ENCODE measurements at places on chromosomes 3 and 15.

GRCh38 chr3:43155464-43156121 is 49.7 kb upstream of the POMGNT2 start:
- DNase-seq, result no peak

GRCh38 chr3:132325634-132326033 is 8.4 kb downstream of the ACP3 start:
- no peak for DNase-seq

- DNase-seq, result no peak
Measured at GRCh38 chr3:39299279-39299678, 19.4 kb upstream of the CX3CR1 start.

DNA sequence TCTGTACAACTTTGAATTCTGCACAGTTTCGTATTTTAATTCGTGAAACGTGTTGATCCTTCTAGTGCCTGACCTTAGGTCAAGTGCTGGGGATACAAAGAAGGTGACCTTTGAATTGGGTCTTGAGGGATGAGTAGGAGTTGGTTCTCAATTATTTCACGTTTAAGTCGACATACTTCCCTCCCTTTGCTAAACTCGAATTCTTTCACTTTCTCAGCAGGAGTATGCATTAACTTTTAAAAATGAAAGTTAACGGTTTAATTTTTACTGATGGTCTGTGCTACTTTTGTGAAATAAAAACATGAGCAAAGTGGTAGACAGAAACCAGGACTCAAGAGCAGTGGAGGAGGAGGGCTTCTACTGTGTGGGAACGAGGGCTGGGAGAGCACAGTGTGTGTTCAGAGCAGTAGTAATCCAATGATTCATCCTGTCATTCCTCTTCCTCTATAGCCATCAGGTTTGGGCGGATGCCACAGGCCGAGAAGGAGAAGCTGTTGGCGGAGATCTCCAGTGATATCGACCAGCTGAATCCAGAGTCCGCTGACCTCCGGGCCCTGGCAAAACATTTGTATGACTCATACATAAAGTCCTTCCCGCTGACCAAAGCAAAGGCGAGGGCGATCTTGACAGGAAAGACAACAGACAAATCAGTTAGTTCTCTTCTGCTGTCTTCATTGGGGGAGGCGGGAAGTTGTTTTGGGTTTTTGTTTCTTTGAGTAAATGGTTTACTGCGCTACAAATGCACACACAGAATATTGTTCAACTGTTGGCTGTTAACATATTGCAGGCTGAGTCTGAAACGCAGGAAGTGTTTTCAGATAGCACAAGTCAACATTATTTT is 78.6 kb upstream of the TSEN2 start:
- DNase-seq, result no peak

DNA sequence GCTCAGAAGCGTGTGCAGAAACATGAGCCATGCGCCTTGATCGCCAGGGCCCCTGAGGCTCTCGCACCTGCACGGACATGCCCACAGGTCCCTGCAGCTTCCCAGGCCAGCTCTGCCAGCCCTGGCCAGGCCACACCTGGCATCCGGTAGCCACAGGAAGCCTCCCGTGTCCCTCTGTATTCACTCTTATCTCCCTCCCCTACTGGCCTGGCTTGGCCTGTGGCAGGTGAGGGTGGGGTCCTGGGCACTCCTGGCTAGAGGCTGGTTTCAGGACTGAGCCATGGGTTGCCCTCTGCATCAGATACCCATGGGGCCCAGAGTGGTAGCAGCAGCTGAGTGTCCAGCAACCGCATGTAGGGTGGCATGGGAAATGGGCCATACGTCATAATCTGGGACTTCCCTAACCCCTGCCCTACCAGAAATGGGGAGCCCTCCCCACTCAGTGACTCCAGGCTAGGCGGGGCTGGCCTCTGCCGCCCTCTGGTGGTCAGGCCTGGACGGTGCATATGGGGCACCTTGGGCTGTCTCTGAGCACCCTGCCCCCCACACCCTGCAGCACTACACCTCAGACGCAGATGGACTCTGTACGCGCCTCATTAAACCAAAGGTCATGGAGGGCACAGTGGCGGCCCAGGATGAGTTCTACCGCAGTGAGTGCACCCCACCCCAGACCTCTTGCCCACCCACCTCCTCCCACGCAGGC is 12.6 kb upstream of the LMAN1L start:
- DNase-seq, result peak; percentile 68

DNA sequence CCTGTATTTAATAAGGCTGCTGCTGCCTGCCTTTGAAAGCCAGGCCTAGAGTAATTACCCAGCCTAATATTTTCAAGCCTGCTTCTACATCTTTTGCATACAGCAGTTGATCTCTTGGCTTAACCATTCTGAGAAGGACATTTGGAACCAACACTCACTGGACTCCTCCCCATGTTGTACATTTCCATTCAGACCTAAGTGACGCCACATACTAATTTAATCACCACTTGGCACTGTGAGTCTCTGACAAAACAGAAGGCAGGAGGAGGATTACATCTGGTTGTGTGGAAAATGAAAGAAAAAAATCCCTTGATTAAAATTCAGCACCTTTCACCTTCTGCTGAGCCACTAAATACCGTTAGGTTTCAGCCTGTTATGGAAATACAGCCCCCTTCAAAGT is 102.2 kb upstream of the ARRDC4 start:
- no peak for DNase-seq

GRCh38 chr15:94282269-94283250 is 51.2 kb downstream of the MCTP2 start:
- DNase-seq, result no peak

DNA sequence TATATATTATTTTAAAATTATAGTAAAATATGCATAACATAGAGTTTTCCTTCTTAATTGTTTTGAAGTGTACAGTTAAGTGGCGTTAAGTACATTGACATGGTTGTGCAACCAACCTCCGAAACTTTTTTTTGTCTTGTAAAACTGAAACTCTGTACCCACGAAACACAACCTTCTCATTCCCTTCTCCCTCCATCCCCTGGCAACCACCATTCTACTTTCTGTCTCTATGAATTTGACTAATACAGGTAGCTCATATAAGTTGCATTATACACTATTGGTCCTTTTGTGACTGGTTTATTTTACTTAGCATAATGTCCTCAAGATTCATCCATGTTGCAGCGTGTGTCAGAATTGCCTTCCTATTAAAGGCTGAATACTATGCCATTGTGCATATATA is 179.4 kb downstream of the SATB1 start:
- DNase-seq, result no peak

DNA sequence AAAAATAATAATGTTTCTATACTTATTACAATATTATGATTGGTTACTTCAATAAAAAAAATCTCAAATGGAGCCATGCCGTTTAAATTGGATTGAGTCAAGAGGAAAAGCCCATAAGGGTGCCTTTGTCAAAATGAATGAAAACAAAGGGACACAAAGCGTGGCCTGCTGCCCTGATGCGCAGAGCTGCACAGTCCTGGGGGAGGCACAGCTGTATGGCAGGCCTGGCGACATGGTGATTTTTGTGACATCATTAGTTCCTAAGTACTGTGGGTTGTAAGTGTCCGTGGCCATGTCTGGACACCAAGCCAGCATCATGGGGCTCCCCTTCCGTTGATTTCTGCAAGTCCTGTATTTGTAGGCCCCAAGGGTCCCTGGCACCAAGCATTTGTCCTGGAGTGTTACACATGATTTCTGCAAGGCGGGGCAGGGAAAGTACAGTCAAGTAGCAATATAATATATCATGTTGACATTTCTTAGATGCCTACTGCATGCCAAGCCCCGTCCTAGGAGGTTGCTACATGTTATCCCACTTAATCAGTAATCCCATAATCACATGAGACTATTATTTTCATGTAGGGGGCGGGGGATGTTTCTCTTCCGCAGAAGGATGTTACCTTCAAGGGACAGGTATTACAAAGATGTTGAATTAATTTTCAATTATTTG is 59.7 kb downstream of the GHSR start:
- DNase-seq, result no peak

DNA sequence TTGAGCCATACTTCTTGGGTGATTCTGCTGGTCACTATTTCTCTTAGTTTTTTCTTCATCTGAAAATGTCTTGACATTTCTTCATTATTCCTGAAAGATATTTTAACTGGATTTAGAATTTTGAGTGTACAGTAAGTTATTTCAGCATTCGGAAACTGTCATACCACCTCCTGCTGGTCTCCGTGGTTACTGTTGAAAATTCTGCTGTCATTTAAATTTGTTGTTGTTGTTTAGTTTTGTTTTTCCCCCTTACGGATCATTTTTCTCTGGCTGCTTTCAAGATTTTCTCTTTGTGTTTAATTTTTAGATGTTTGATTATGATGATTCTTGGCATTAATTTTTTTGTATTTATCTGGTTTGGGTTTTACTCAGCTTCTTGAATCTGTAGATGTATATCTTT is 100.5 kb downstream of the CHRNA7 start:
- no peak for DNase-seq

DNA sequence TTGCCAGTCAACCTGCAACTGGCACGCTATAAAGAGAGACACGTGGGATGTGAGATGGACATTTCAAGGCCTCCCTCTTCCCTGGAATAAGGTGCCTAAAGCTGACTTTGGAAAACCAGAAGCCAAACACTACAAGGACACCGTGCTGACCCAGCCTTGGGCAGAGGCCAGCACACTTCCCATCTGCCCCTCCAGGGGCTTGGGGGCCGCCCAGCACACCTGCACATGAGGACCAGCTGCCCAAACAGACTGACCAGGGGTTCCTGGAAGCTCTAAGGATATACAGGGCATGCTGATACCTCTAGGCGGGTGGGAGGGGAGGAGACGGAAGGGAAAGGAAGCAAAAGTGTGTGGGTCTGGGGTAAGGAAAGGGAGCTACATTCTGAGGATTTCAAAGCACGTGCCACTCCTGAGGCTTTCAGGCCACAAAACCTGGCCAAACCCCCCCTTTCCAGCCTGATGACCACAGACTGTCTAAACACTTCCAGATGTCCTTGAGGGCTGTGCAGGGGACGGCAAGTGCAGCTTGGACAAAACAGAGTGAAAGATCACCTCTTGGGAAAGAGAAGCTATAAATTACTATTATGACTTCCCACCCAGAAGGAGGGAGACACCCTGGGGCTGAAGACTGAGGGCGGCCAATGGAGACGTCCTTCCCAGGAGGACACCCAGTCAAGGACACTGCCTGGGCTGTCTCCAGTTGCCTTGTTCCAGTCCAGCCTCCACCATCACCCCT is 57.9 kb downstream of the ADCY5 start:
- no peak for DNase-seq

- no peak for DNase-seq
Measured at GRCh38 chr3:95280711-95281352, 1218.0 kb downstream of the NSUN3 start.

- no peak for DNase-seq
Measured at GRCh38 chr3:72951259-72951722, 45.3 kb upstream of the PPP4R2 start.

DNA sequence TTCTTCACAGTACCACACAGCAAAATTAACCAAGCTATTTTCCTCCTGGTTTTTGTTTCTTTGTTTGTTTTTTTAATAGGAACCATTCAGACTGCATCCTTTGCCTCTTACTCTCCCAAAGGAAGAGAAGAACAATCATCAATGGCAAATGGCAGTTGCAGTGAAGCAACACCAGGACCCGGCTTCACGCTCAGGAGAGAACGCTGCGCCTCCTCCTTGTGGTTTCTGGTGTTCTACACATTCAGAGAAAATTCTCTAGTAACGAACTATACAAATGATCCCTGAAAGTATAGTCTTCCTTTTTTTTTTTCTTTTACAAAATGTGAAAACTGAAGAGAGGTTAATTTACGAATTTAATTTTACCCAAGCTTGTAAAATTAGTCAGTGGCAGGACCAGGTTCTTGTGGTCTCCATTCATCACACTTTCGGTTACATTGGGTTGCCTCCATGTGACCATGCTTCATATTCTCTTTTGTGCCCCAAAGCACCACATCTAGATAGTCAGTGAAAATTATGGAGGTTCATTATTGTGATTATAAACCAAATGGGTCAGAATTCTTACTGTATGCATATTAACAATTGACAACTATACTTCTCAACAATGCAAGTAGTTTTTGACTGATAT is 10.6 kb upstream of the MINDY2 start:
- DNase-seq, result no peak

DNA sequence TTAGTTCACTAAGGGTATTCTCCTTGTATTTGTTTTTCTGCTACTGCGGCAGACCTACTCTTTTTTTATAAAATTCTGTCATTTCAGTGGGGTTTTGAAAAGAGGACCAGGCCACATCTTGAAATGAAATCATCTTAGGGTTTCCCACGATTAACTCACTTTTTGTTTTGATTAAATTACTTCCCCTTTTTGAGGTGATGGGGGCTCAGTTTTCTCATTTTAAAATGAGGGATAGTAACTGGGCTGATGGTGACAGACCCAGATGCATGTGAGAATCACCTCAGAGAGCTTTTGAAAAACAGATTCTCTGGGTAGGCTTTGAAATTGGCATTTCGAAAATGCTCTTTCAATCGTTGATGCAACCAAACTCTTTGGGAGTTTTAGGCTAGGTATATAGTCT is 24.2 kb downstream of the UBE2Q2 start:
- no peak for DNase-seq

- DNase-seq, result no peak
Measured at GRCh38 chr3:186790261-186790981, 7.0 kb downstream of the EIF4A2 start.

- DNase-seq, result no peak
Measured at GRCh38 chr3:24048843-24049242, 103.8 kb downstream of the NR1D2 start.

- no peak for DNase-seq
Measured at GRCh38 chr15:29910068-29910467, 87.8 kb upstream of the TJP1 start.

GRCh38 chr15:88450125-88450798 is 16.9 kb downstream of the MRPL46 start:
- peak; percentile 55 for DNase-seq

DNA sequence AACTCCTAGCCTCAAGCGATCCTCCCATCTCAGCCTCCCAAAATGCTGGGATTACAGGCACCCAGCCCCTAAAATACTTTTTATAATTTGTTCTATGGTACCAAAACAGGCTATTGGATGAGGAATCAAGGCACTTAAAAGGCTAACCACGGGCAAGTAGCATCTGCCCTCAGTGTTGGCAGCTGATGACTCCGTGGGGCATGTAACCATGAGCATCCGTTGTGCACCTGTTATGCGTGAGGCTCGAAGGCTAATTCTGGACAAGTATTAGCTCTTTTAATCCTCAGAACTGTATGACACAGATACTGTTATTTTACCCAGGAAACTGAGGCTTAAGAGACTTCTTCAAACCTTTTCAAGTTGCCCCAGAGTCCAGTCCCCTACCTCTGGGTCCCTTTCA is 10.2 kb downstream of the WDR73 start:
- no peak for DNase-seq

GRCh38 chr15:46315434-46315833 is 680.6 kb downstream of the SQOR start:
- DNase-seq, result no peak

GRCh38 chr15:70853318-70853972 is 512 bp downstream of the LARP6 start:
- no peak for DNase-seq

GRCh38 chr3:172125963-172126457 is 86.6 kb downstream of the FNDC3B start:
- DNase-seq, result no peak

GRCh38 chr15:30824518-30825195 is 79.1 kb upstream of the FAN1 start:
- DNase-seq, result no peak
